ENCODE measurements at places on chromosomes 13 and 19.

- DNase-seq = no peak
These were observed at the start of gene LAIR1 for GRCh38 chr19:54364775-54365257. Gene LAIR1, minus strand, starts transcription at chr19:54364931. Its CDS starts 127 bp downstream, at chr19:54364804.

- DNase-seq = peak; percentile 84
These were observed 798 bp downstream of the SLC1A5 start for GRCh38 chr19:46787331-46788261.

DNA sequence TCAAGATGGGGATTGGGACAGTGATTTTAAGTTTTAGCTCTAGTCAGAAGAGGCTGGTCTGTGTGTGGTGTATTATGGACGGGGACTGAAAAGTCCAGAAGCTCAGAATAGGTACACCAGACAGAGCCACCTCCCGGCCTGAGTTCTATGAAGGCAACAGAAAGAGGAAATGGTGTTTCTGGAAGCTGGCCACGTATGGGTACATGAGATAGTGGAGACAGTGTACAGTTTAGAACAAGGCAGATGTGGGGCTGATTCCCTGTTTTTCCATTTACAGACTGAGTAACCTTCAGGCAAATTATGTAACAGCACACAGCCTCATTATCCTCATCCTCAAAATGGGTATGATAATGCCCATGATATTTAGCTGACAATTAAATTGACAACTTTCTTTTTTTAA, 1.3 kb downstream of the ZNF175 start:
- peak; percentile 35 for DNase-seq

GRCh38 chr13:94999871-95000270, 287.5 kb upstream of the SOX21 start:
- no peak for DNase-seq

DNA sequence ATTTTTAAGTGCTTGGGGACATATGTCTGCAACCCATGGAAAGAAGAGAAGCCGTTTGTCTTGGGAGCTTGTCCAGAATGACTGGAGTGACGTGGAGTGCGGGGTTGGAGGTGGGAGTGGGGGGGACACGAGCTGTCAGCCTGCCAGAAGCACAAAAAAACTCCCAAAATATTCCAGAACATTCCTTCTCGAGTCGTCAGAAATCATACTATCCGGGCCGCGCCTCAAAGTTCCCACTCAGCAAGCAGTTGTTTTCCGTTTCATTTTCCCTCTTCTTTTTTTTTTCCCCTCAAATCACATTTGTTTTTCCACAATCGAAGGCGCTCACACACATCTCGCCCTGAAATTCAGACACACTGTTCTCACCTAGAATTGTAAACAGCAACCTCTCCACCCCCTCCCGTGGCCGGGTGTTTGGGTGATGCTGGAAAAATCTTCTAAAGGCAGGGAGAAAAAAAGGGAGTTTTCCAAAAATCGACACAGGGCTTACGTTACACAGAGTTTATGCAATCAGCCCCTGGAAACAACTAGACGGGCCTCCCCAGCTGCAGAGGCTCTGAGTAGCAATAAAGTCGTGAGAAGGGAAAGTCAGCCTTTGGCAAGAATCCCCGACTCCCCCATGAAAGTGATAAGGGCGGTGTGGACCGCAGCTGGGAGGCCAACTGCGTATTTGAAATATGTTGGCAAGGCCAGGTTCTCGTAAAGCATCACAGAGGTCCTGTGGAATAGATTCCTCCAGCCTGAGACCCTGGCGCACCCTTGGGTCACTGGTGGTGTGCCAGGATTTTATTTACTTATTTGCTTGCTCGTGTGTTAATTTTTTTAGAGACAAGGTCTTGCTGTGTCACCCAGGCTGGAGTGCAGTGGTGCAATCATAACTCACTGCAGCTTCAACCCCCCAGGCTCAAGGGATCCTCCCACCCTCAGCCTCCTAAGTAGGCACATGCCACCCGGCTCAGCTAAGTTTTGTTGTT, 31.2 kb upstream of the KLF2 start:
- peak; percentile 98 for DNase-seq
